ENCODE measurements at places on chromosomes 1 and 21. TPM values are rescaled to one million over a fixed set of nuclear protein-coding genes. Genes with fewer than 3 reads are reported as not detected.
A peak's percentile ranks its signal among the peaks of the same experiment; 100 is the strongest.

TTC3 gene
- total RNA-seq = 281 TPM

NTNG1 gene
- 1.1 TPM for total RNA-seq

SCCPDH gene
- 41.3 TPM for total RNA-seq

FCGR1A gene
- not detected for total RNA-seq

AQP10 gene
- 0.96 TPM for total RNA-seq

CCDC181 gene
- 7.3 TPM for total RNA-seq

C1orf53 gene
- 4.3 TPM for total RNA-seq

ETV3L gene
- 0.67 TPM for total RNA-seq

MRPL39 gene
- total RNA-seq = 29.9 TPM

CLDN17 gene
- total RNA-seq = not detected

DNA sequence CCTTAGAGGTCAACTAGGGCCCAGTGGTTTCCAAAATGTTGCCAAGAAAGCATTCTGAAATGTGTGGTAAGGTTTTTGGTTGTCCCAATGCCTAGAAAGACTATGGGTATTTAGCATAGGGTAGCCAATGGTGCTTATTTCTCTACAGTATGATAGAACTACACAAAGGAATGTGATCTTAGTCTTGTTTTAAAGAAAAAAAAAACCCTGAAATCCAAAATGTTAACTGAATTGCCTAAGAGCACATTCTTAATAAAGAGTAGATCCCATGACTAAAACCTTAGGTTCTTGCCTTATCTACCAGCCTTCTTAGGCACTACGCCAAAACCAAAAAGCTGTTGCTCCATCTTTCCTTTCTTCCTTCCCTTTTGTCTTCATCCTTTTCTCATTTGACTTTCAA, 428.2 kb downstream of the MRPL39 start:
- H3K4me3 ChIP-seq = no peak overlapping the region
- no peaks in the 10 kb centered on the region for H3K36me3 ChIP-seq
- H3K27me3 ChIP-seq = no peaks in the 10 kb centered on the region
- no peak overlapping the region for H3K27ac ChIP-seq

- H3K4me1 ChIP-seq = peaks cover 16% of the 10 kb centered on the region
- no peak for DNase-seq
- no peaks in the 10 kb centered on the region for H3K36me3 ChIP-seq
- H3K4me3 ChIP-seq = no peak overlapping the region
- peaks cover 12% of the 10 kb centered on the region for H3K27me3 ChIP-seq
Measured at GRCh38 chr1:185042737-185043136, 2.6 kb upstream of the RNF2 start.

- no peaks in the 10 kb centered on the region for H3K27me3 ChIP-seq
- H3K27ac ChIP-seq = no peak overlapping the region
- peaks cover 56% of the 10 kb centered on the region for H3K36me3 ChIP-seq
- H3K4me3 ChIP-seq = no peak overlapping the region
- no peaks in the 10 kb centered on the region for H3K4me1 ChIP-seq
- DNase-seq = no peak
Measured at GRCh38 chr1:113965703-113966412, 13.4 kb upstream of the OLFML3 start.

DNA sequence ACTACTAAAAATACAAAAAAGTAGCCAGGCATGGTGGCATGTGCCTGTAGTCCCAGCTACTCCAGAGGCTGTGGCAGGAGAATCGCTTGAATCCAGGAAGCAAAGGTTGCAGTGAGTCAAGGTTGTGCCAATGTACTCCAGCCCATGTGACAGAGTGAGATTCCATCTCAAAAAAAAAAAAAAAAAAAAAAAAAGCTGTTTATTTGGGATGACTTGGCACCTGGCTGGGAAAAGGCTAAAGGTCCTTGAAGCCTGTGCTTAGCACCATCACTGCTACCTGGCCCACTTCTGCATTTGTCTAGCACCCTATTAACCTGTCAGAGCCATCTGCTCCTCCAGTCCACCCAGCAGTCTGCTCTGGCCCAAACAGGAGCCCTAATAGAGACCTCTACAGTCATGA, 25.0 kb downstream of the PRDX6 start:
- DNase-seq = no peak
- no peaks in the 10 kb centered on the region for H3K27me3 ChIP-seq
- peak overlapping the region; percentile 63 for H3K27ac ChIP-seq
- no peaks in the 10 kb centered on the region for H3K36me3 ChIP-seq

GRCh38 chr1:1757422-1758058, 20.7 kb downstream of the NADK start:
- no peaks in the 10 kb centered on the region for H3K27me3 ChIP-seq
- H3K4me3 ChIP-seq = no peak overlapping the region
- H3K27ac ChIP-seq = no peak overlapping the region

DNA sequence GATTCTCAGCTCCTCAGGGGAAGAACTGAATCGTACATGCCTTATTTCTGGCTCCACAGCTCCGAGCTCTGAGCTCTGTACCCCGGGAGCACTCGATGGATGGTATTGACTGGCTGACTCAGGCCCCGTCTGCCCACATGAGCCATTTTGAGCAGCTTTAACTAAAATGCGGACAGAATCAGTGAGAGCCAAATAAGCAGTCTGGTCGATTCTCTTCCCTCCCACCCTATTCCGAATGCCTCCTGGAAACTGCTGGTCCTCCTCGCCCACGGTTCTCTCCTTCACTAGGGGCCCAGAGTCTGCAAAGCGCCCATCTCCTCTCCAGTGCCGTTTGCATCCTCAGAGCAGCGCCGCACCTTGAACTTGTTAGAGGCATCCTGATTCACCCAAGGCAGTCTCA, 125.9 kb upstream of the IRF2BP2 start:
- H3K27ac ChIP-seq = no peak overlapping the region
- no peak for DNase-seq
- H3K4me1 ChIP-seq = peaks cover 13% of the 10 kb centered on the region
- no peaks in the 10 kb centered on the region for H3K36me3 ChIP-seq
- no peaks in the 10 kb centered on the region for H3K27me3 ChIP-seq
- no peak overlapping the region for H3K4me3 ChIP-seq

- H3K36me3 ChIP-seq = no peaks in the 10 kb centered on the region
- no peaks in the 10 kb centered on the region for H3K4me1 ChIP-seq
- no peak for DNase-seq
- H3K4me3 ChIP-seq = no peak overlapping the region
- H3K27me3 ChIP-seq = peaks cover 31% of the 10 kb centered on the region
Measured at GRCh38 chr1:41528106-41528505, 43.6 kb upstream of the EDN2 start.

GRCh38 chr1:207831517-207832327, 79.2 kb downstream of the CD34 start:
- peaks cover 1% of the 10 kb centered on the region for H3K36me3 ChIP-seq
- no peak for DNase-seq
- H3K4me3 ChIP-seq = no peak overlapping the region
- H3K27ac ChIP-seq = no peak overlapping the region
- no peaks in the 10 kb centered on the region for H3K27me3 ChIP-seq

GRCh38 chr1:201614262-201615015, 75.5 kb downstream of the NAV1 start:
- DNase-seq = peak; percentile 69
- H3K4me1 ChIP-seq = no peaks in the 10 kb centered on the region
- peaks cover 18% of the 10 kb centered on the region for H3K27me3 ChIP-seq

DNA sequence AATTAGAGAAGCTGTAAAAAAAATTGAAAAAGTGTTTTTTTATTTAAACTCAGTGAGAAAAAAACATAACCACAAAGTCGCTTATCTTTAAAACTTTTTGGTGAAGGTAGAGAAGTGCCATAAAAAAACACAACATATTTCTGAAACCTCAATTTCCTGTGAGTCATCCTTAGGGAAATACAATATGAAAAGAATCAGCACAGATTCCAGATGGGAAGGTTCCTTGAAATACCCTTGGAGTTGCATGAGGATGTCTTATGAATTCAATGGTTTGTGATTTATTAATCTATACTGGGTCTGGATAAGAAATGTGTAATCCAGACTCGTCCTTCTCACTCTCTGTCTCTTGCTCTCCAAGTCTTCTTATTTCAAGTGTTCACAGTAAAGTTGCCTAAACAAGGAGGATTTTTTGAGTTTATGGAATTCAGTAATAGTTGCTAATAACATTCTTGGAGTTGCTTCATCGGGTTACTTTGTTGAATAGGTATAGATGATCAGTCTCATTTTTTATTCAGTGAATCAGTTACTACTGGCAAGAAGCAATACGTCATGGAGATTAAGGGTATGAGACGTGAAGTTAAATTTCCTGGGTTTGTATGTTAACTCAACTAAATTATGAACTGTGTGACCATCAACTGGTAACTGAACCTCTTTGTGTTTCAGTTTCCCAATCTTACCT, 191.4 kb downstream of the KCNK2 start:
- DNase-seq = no peak
- no peaks in the 10 kb centered on the region for H3K4me1 ChIP-seq
- no peaks in the 10 kb centered on the region for H3K27me3 ChIP-seq
- no peak overlapping the region for H3K4me3 ChIP-seq

- H3K27ac ChIP-seq = no peak overlapping the region
- peaks cover 68% of the 10 kb centered on the region for H3K27me3 ChIP-seq
- no peak overlapping the region for H3K4me3 ChIP-seq
Measured at GRCh38 chr1:2623571-2624337, 9.1 kb downstream of the MMEL1 start.

- no peak overlapping the region for H3K4me3 ChIP-seq
- no peaks in the 10 kb centered on the region for H3K36me3 ChIP-seq
- H3K27ac ChIP-seq = no peak overlapping the region
- peaks cover 33% of the 10 kb centered on the region for H3K27me3 ChIP-seq
Measured at GRCh38 chr1:203447151-203447550, 28.5 kb upstream of the PRELP start.

GRCh38 chr1:235050911-235051360, 77.7 kb downstream of the TOMM20 start:
- no peak for DNase-seq
- peaks cover 19% of the 10 kb centered on the region for H3K4me1 ChIP-seq
- H3K27me3 ChIP-seq = no peaks in the 10 kb centered on the region
- peak overlapping the region; percentile 16 for H3K27ac ChIP-seq
- no peak overlapping the region for H3K4me3 ChIP-seq

DNA sequence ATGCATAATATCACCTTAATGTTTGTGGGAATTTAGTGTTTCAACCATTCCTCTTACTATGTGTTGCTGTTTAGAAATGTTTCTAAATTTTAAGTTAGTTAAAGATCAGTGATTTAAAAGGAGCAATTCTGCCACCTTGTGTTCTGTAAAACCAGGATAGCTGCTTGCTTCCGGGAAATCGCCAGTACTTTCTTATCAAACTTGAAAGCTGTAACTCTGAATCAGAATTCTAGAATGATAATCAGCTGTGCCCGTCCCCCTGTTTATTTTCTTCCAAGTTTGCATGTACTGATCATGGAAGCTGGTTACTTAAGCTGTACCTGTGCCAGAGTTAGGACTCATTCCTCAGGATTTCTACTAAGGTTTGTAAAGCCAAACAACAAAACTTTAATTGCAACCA, 656.4 kb downstream of the LTN1 start:
- H3K36me3 ChIP-seq = no peaks in the 10 kb centered on the region
- no peak overlapping the region for H3K27ac ChIP-seq
- no peaks in the 10 kb centered on the region for H3K27me3 ChIP-seq
- peaks cover 15% of the 10 kb centered on the region for H3K4me1 ChIP-seq
- no peak for DNase-seq
- H3K4me3 ChIP-seq = no peak overlapping the region

DNA sequence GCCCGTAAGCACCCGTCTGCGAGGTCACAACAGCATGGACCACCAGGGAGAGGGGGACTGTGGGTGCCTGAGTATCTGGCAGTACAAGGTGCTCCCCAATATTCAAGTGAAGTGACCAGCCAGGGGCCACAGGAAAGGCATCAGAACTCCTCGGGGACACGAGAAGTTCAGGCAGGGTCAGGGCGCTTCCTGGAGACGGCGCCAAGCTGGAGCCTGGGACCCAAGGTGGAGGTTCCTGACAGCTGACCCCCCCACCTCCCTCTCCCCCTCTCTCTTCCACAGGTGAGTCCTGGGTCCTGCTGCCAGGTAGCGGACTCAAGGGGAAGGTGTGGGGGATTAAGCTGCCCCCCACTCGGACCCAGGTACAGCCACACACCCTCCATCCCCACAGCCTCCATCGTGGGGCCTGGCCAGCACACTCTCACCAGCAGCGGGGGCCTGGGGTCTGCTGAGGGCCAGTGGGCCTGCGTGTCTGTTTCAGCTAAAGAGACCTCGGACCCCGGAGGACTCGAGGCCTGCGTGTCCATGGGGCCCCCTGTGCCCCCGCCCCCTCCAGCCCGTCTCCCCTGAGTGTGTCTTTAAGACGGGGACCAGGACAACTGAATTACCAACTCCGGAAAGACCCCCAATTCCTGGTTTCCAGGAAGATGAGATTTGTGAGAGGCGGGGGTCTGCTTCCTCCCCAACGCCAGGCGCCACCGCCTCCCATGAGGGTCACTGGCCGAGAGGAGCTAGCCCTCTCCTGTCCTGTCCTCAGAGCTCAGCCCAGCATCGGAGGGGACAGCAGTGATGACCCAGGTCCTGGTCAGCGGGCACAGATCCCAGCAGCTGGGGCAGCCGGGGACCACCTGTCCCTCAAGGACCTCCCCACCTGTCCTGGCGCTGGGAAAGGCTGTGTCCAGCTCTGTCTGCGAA, 6.2 kb downstream of the TNFRSF18 start:
- H3K27ac ChIP-seq = no peak overlapping the region
- DNase-seq = no peak
- peaks cover 4% of the 10 kb centered on the region for H3K27me3 ChIP-seq
- H3K4me1 ChIP-seq = peaks cover 2% of the 10 kb centered on the region

- DNase-seq = no peak
- no peak overlapping the region for H3K27ac ChIP-seq
- no peaks in the 10 kb centered on the region for H3K27me3 ChIP-seq
- H3K4me3 ChIP-seq = no peak overlapping the region
- H3K36me3 ChIP-seq = peaks cover 13% of the 10 kb centered on the region
- no peaks in the 10 kb centered on the region for H3K4me1 ChIP-seq
Measured at GRCh38 chr1:228342627-228343190, 63.9 kb downstream of the TRIM11 start.

- H3K27me3 ChIP-seq = peaks cover 54% of the 10 kb centered on the region
- no peak for DNase-seq
- H3K4me1 ChIP-seq = no peaks in the 10 kb centered on the region
- H3K27ac ChIP-seq = no peak overlapping the region
- no peak overlapping the region for H3K4me3 ChIP-seq
Measured at GRCh38 chr1:159799446-159799985, 2.6 kb upstream of the FCRL6 start.

DNA sequence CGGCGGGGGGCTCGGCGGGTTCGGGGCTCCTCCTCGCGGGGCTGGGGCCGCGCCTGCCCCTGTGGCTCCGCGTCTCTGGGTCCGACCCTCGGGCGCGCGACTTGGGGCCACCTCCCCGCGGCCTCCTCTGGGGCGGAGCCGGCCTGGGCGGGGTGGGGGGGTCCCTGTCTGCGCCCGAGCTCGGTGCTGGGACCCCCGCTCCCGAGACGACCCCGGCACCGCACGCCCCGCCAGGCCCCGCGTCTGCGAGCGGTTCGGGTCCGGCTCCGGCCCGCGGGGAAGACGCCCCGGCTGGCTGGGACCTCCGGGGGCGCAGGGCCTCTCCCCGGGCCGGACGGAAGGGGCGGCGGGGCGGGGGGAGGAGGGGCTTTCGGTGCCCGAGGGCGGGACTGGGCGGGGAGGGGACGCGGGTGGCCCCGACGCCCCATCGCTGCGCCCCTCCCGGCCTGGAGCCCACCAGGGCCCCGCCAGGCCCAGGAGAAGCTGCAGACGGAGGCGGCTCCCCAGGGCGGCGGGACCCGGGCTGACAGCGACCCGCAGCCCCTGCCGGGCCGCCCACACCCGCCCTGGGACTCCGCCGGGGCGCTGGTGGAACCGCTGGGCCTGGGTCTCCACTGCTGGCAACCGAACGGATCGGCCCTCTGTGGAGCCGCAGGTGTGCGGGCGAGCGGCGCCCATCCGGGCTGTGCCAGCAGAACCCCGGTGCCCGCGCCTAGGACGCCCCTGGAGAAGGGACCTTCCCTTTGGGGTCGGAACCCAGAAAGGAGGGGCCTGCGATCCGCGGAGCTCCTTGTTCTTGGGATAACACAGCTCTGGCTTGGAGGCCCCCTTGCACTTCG, 610 bp downstream of the COL6A2 start:
- H3K36me3 ChIP-seq = peaks cover 7% of the 10 kb centered on the region
- DNase-seq = peak; percentile 16
- no peaks in the 10 kb centered on the region for H3K4me1 ChIP-seq
- H3K27ac ChIP-seq = peak overlapping the region; percentile 62
- H3K4me3 ChIP-seq = peak overlapping the region; percentile 65

Data from progenitor cell of endocrine pancreas (in vitro differentiated cells).